Stimulated activated CD4-positive, alpha-beta T cell treated with anti-CD3 and anti-CD28 coated beads, Interleukin-1b, Interleukin-23, amount 100 ng/mL, for 24 hours (primary cell): ENCODE measurements at places on chromosomes 6 and 20.

GRCh38 chr6:26017632-26017966, 55.0 kb downstream of the TRIM38 start:
- no peak for DNase-seq

- no peak for DNase-seq
Measured at GRCh38 chr6:48990739-48991138, 472.3 kb downstream of the MMUT start.

- no peak for DNase-seq
Measured at GRCh38 chr6:6840831-6841291, 252.3 kb downstream of the LY86 start.

GRCh38 chr6:45648262-45648620, 270.5 kb upstream of the SUPT3H start:
- DNase-seq: no peak

- DNase-seq: no peak
Measured at GRCh38 chr20:63917811-63918210, 22.9 kb downstream of the DNAJC5 start.
